Activated CD4-positive, CD25-positive, alpha-beta regulatory T cell (primary cell): ENCODE measurements at places on chromosomes 11 and 22.

DNA sequence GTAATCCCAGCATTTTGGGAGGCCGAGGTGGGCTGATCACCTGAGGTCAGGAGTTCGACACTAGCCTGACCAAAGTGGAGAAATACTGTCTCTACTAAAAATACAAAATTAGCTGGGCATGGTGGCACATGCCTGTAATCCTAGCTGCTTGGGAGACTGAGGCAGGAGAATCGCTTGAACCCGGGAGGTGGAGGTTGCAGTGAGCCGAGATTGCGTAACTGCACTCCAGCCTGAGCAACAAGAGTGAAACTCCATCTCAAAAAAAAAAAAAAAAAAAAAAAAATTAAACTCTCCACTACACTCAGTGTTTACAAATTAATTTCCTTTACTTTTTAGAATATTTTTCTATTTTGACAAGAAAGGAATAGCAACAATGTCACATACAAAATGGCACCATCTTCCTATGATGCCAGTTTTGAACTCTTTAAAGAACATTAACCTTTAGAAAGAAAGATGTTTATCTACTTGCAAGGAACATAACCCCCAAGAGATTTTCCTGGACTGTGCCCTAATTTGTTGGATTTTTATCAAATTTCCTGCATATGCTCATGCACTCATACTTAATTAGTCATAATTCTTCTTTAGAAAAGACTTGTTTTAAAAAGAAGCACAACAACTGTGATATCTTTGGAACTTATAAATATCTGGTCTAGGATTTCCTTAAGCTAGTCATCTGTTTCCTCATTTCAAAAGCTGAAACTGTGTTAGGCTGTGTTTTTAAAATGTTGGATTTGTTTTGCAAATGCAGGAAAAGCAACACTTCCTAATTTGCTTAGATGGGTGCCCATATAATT lies 22.6 kb upstream of the HIPK3 start:
- no peak for DNase-seq

GRCh38 chr11:2136209-2136951 lies 2.8 kb downstream of the IGF2 start:
- no peak for DNase-seq

- no peak for DNase-seq
Measured at GRCh38 chr22:45199723-45200122, 36.0 kb downstream of the NUP50 start.

- DNase-seq, result no peak
Measured at GRCh38 chr11:110311783-110312579, 15.6 kb upstream of the RDX start.

GRCh38 chr11:4798427-4799183 lies 5.6 kb downstream of the OR52R1 start:
- no peak for DNase-seq

DNA sequence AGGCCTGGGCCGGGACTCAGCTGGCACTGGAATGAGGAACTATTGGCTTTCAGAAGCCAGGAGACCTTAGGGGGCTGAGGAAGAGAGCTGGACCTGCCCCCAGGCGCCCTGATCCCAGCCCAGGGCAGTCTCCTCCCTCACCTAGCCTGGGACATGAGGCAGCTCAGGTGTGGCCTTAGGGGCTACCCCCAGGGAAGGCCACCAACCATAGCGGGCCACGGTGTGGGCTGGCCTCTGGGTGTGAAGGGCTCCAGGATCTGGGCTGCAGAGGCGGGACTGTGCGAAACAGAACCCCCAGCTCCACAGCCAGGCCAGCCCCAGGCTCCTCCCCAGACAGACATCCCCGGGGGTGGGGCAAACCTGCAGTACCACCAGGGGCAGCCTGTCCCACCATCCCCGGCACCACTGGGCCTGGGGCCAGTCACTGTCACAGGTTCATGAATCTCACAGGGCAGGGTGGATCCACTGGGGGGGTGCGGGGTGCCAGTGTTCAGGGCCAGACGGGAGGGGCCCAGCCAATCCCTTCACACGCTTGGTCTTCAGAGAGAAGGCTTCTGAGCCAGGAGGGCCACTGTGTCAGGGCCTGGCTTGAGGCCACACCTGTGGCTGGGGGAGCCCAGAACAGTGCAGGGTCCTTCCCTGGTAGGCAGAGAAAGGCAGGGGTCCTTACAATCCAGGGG lies 3.5 kb downstream of the PLXNB2 start:
- no peak for DNase-seq

DNA sequence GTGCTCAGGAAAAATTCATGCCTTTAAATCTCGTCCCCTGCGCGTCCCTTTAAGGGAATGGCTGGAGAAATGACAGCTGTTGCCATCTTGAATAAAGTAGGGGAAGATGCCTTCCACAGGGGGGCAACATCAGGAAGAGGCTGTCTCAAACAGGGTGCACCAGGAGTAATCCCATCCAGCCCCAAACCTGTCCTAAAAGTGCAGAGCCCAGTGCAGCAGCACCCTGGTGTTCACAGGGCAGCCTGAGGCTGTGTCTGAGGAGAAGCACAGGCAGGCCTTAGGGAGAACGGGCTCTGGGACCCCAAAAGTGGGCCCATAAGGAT lies 10.8 kb upstream of the C11orf96 start:
- DNase-seq, result no peak

DNA sequence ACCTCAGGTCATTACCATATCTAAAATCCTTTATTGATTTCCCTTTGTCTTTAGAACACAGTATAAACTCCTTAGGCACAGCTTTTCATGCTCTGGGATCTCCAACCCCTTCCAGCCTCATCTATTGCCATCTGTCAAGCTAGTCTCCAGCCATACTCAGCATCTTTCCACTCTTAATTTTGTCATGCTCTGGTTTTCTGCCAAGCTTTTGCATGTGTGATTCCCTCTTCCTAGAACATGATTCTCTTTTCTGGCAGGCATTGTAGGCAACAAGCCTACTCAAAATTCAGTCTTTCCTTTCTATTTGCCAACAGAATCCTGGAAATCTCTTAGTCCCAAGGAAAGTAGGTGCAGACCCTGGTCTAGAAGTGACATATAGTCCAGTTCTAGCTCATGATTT lies 35.5 kb upstream of the SLC6A5 start:
- DNase-seq, result no peak

GRCh38 chr11:15911377-15912044 lies 444.8 kb downstream of the SOX6 start:
- DNase-seq, result no peak

GRCh38 chr22:37601540-37602442 lies 6.8 kb upstream of the GGA1 start:
- DNase-seq, result no peak

GRCh38 chr22:32852395-32853251 lies 51.1 kb downstream of the TIMP3 start:
- DNase-seq, result no peak

- DNase-seq, result no peak
Measured at GRCh38 chr11:112106070-112106469, 19.4 kb downstream of the SDHD start.
